HCT116 (cell line): ENCODE measurements at places on chromosomes 11 and 22.

- DNase-seq: peak; percentile 74
Measured at GRCh38 chr22:38927033-38927781, 30.2 kb upstream of the APOBEC3A start.

DNA sequence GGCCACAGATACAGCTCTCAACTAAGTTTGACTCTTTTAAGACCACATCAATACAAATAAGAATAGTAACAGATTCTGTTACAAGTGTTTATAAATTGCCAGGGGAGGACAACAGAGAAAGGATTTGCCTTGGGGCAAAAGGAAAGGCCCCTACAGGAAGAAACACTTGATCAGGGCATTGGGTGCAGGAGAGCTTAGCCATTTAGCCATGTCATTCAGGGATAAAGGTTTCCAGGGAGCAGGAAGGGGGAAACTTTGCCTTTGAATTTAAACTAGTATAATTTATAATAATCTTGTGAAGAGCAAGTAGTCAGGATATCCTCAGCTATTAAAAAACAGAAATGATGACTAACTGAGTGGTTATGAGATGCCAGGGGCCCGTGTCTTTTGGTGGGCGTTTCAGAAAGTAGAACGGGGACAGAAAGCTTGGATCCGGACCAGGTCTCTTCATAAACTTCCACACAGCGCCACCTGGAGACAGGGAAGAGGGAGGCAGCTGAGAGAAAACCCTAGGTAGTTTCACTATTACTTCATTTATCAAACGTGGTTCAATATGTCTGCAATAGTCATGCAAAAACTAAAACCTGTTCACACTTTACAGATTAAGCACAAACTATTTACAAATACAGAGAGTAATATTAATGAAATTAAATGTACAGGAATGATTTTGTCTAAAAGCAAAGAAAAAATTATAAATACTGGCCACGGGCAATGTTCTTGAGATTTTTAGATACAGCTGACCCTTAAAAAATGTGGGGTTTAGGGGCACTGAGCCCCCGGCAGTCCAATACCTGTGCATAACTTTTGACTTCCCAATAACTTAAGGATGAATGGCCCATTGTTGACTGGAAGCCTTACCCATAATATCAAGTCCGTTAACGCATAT is 11.0 kb upstream of the SLC5A4 start:
- DNase-seq: peak; percentile 44

DNA sequence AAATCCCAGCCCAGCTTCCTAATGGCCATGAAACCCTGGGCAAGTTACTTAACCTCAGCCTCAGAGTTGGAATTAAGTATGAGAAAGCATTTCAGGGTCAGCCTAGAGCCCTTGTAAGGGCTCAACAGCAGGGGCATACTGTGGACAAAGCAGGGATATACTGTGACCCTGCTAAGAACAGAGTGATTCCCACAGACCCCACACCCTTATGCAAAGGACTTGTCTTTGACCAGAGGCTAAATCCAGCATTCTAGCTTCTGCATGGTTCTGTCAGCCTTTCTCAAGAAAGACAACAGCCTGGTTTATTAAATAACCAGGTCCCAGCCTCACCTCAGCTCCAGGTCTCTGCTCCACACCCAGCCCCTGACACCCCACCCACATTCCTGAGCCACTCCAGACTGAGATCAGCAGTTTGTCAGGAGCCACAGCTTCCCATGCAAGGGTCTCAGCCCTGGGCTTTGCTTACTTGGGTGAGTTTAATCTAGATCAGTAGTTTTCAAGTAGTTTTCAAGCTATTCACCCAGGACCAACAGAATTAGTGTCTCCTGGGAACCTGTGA is 69.2 kb downstream of the GALNT18 start:
- DNase-seq: no peak

DNA sequence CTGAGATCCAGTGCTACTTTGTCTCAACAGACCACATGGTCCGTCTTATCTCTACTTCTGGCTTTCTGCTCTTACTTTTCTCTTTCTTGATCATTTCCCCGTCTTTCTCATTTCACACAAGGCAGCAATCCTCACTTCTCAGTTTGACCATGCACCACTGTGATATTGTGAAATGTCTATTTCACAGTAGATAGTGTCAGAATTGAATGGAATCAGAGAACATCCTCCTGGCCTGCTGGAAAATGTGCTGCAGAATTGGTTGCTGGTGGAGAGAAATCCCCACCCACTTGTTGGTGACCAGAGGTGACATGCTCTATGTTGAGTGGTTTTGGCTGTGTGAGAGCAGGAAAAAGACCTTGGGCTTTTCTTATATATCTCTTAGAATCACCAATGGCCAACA is 57.8 kb upstream of the RCN1 start:
- DNase-seq: no peak

GRCh38 chr11:27622541-27623300 is 77.5 kb downstream of the BDNF start:
- DNase-seq: no peak

DNA sequence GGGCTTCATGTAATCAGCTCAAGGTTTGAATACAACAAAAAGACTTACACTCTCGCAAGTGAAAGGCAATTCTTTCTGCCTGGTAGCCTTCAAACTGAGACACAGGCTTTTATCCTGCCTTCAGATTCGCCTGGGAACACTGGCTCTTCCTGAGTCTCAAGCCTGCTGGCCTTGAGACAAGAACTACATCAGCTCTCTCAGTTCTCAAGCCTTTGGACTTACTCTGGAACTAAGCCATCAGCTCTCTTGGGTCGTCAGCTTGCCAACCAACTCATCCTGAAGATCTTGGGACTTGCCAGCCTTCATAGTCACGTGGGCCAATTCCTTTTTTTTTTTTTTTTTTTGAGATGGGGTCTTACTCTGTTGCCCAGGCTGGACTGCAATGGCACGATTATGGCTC is 35.7 kb upstream of the LRRC10B start:
- DNase-seq: no peak

DNA sequence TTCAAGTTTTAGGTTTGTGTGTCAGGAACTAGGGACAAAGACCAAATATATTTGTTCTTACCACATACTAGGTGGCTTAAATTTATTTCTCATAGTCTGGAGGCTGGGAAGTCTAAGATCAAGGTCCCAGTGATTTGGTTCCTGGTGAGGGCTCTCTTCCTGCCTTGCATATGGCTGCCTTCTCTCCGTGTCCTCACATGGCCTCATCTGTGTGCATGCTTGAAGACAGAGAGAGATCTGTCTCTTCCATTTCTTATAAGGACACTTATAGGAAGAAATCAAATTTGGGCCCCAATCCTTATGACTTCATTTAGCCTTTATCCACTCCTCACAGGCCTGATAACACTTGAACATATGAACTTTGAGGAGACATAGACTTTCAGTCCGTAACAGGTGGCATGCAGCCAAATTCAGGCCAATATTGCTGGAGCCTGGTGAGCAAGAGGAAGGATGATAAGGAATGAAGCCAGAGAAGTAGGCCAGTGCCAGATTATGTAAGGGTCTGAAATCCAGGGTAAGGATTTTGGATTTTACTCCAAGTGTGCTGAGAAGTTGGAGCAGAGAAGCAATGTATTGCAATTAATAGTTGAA is 35.1 kb downstream of the TTC17 start:
- no peak for DNase-seq

DNA sequence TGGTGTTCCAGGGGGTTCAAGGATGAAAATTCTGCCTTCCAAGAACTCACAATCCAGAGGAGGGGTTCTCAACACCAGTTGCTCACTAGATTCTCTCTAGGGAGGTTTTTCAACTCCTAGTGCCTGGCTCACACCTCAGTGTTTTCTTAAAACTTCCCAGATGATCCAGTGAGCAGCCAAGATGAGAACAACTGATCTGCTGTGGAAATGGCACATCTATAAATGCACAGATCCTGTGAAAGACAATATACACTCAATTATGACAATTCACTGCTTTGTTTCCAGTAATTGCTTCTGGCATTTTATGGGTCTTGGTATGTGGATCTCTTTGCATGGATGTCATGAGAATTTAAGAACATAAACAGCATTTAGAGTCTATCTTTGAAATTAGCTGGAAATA is 45.2 kb upstream of the PRSS23 start:
- no peak for DNase-seq

DNA sequence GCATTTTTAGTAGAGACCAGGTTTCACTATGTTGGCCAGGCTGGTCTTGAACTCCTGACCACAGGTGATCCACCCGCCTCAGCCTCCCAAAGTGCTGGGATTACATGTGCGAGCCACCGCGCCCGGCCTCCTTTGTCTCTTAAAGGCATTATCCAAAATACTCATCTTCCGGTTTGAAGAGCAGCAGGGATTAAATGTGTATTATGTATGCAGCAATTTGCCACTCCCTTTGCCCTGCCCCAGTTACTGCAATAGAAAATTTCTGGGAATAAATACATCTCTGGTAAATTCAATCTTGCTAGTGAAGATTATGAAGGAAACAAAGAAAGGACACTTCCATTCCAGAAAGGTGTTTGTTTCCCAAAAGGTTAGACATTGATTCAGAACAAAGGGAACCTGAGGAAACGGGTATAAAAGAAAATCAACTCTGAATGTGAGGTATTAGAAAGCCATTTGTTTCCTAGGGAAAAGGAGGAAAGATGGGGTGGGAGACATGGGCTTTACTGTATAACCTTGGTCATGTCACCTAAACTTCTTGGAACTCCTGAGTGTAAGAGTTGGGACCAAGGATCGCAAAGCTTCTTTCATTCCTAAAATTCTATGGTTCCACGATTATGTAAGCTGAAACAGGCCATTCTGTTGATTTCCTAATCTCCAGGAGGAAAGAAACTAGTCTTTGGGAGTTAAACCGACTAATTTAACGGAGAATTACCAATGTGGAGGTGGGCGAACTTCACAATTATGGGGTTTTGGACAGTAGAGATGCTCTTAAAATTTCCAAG is 959 bp upstream of the HIPK3 start:
- DNase-seq: no peak

- no peak for DNase-seq
Measured at GRCh38 chr11:35142481-35143075, 3.6 kb downstream of the CD44 start.

GRCh38 chr11:69684651-69685050 is 9.5 kb upstream of the LTO1 start:
- no peak for DNase-seq

- DNase-seq: no peak
Measured at GRCh38 chr11:96635655-96636054, 245.8 kb downstream of the JRKL start.

DNA sequence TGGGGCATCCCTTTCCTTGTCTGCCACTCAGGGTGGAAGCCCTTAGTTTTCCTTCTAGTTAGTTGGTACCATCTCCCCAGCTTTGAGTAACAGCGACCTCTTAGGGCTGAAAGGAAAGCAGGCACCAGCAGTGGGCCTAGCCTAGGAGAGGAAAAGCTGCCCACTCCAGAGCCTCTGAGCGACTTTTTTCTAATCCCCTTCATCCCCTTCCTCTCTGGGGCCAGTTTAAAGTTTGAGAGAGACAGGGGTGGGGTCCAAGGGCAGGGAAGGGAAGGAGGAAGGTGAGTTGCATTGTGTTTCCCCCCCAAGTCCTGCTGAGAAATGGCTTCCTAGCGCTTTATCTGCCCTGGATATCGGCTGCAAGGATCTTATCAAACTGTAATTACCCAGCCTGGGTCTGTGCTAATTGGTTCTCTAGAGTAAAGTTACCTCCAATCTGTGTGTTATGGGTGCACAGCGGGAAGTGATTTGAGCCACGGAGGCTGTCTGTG is 573.9 kb upstream of the CADM1 start:
- DNase-seq: no peak

GRCh38 chr11:131254254-131254653 is 116.2 kb upstream of the NTM start:
- no peak for DNase-seq
